ENCODE measurements at places on chromosomes 1 and 21. TPM values are rescaled to one million over a fixed set of nuclear protein-coding genes. Genes with fewer than 3 reads are reported as not detected.

- DNase-seq: no peak
Measured at GRCh38 chr1:219342836-219343235, 169.2 kb downstream of the LYPLAL1 start.

DNA sequence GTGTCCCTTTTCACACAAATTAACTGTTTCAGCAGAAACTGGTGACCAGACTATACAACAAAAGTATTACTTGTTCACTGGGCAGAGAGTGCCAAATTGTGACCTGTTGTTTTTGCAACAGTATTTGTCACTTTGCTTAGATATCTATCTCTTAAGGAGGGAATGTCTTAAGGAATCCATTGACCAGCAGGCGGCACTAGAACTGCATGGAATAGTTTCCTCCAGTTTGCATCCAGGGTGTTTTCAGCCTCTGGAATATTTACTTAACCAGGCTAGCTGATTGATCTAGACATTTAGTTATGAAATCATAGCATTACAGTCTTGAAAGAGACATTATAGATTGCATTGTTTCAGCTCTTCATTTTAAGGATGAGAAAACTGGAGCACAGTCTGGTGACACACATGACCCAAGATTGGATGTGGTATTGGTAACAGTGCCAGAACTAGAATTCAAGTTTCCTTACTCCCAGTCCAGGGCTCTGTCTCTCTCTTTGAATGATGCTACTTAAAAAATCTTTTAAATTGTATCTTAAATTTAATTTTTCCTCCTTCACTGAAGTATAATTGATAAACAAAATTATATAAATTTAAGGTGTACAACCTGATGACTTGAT lies 16.9 kb downstream of the RPTN start:
- peak; percentile 70 for DNase-seq

- DNase-seq: no peak
Measured at GRCh38 chr1:110394493-110394820, 3.6 kb upstream of the SLC16A4 start.

DNA sequence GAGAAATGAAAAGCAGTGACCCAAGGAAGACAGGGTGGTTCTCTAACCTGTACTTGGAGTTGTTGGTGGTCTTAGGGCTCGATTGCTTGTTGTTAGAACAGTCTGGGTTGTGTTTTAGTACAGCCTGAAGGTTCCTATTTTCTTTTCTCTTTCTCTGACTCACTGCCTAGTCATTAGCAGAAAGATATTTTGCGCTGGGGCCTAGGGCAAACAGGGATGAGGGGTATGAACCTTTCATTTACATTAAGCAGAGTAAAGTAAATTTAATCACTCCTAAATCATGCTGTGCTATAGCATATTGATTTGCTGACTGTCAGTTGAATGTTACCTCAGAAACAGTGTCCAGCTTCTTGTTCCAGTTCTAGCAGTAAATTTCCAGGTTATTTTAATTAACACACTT lies 197.2 kb downstream of the RWDD3 start:
- DNase-seq: no peak

GRCh38 chr1:44970317-44970716 lies 16.1 kb downstream of the EIF2B3 start:
- DNase-seq: no peak

GRCh38 chr1:54559111-54559548 lies 11.1 kb downstream of the ACOT11 start:
- DNase-seq: no peak

DNA sequence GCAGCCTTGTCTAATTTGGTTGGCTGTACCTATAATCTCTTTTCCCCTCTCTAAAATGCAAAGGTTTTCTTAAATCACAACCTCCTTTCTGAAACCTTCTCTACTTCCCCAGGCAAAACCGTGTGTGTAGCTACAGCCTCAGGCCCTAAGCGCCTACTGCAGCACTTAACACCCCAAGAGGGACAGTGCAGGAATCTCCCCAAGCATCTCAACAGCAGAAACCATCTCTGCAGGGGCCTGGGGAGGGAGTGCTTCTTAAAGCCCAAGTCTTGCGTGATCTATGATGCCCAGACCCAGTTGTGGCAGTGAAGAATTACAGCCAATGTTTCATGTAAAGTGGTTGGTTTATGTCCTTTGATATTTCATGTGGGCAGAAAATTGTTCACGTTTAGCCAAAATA lies 159.3 kb downstream of the DSCAM start:
- DNase-seq: no peak

DNA sequence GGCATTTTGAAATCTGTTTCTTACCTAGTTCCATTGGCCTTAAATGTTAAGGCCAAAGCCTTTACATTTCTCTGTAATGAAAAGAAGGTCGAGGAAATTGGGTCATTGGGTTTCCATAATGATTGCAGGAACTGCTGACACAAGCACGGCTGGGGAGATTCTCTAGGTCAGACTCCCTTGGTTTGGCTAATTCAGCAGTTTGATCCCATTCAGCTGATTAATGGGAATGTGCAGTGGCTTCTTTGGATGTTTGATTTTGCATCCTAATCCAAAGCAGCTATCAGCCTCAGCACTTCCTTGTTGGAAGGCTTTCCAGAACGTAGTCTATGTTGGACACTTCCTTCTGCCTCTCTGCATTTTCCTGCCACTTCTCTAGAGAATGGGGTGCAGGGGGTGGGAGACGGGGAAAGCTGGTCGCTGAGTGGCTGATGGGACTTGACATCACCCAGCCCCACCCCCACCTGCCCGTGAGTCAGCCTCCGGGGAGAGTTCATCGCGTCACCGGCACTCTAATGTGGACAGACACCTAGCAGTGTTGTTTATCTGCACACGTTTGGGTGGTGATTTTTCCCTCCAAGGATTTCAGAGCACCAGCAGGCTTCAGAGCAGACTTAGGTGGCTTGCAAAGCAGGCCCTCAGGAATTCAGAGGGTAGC lies 5.4 kb downstream of the PSEN2 start:
- DNase-seq: no peak

GRCh38 chr1:175024773-175025172 lies 1.5 kb upstream of the MRPS14 start:
- no peak for DNase-seq

GRCh38 chr1:53338423-53338822 lies 10.6 kb upstream of the LRP8 start:
- DNase-seq: no peak

DNA sequence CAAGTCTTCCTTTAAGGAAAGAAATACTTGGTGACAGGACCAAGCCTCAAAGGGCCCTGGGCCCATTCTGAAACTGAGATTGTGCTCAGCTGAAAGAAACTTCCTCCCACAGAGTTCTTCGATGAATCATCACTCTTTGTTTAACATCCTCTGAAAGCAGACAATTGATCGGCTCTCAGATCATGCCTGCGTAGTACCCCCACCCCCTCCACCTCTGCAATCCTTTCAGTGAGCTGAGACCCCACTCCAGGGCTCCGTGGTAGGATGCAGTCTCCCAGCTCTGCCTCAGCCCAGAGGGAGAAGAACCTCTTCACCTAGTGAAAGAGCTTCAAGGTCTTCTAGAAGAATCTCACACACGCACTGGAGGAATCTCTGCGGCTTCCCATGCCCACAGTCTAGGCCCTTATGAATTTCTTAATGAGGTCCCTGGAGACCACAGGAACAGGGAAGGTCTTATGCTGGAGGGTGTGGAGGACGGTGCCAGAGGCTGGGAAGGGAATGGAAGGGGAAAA lies 104.9 kb upstream of the SOD1 start:
- DNase-seq: no peak

DNA sequence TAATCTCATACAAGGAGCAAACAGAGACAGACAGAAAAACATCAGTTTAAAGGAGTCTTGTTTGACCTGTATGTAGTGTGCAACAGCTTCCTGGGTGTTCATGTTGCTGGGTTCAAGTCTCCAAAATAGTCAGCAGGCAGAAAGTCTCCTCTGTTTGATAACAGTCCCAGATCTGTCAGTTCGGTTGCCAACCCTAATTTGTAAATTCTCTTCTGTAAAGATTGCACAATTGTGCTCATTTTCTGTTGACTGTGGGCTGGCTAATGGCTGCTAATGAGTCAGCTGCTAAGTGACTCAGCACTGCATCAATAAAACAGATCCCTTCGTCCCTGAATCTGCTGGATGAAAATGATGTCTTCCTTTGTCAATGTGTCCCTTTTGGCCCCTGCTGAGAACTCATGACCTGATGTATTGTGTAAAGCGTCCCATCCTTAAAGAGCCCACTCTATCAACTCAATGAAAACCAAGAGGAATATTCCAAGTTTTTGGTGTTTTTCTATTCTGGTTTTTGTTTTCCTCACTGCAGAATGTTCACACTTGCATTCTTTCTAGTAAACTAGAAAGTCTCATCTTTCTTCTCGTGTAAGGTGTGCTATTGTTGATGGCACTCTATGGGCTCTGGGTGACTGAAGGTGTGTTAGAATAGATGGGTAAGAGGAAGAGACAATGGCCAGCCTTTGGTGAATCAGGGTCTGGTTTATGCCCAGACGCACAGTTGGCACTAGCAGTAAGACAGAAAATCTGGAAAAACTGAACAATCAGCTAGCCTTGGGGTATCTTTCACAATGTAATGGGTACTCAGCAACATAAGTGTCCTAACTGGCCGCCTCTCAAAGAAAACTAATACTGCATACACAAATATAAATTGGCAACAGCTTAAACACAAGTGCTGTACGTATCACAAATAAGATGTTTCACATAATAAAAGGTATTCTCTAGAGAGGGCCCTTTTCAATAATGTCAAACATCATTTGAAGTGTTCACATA lies 75.1 kb upstream of the SIPA1L2 start:
- peak; percentile 94 for DNase-seq

GRCh38 chr21:41604583-41605041 lies 96.7 kb upstream of the TMPRSS2 start:
- no peak for DNase-seq

GRCh38 chr1:143720087-143721023 lies 251.4 kb downstream of the FAM72C start:
- DNase-seq: peak; percentile 31

DNA sequence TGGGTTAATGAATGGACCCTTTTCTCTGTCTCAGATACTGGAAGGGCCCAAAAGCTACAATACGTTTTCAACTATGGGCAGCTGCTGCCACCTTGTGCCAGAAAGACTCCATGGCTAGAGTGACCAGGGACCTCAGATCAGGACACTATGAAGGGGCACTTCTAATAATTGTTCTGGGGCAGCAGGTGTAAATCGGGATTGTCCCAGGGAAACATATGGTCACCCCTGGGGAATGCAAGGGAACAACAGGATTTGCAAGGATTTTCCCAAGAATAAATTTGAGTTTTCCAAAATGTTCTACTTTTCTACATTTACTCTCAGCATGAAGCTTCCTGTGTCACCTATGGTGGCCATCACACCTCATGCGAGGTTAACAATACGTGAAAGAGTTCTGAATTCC lies 12.0 kb upstream of the FCAMR start:
- DNase-seq: peak; percentile 52

DNA sequence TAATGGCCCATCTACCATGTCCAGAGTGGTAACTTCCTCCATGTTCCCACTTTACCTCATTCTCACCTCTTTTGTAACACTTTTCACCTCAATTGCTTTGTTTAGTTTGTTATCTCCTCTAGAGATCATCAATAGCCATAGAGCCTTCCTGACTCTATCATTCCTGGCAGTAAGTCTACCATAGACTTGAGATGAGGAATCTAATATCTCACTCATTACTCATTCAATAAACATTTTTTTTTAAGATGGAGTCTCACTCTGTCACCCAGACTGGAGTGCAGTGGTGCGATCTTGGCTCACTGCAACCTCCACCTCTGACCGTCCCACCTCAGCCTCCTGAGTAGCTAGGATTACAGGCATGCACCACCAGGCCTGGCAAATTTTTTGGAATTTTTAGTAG lies 7.1 kb downstream of the NMNAT2 start:
- DNase-seq: no peak

DNA sequence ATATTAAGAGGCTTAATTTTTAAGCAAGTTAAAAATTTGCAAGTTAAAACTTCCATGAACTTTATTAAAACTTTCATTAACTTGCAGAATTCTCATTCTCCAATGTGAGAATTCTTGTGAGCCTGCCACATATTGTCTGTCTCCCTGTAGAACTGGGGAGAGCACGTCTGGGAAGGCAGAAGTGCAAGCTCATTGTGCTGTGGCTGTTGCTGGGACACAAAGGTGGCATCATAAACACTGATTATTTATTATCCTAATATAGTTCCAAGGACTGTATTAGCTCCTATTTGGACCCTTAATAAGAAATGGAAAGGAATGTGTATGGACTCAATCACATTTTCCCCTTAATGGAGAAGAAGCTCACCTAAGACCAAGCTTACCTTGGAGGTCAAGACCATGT lies 68.7 kb upstream of the MROH9 start:
- no peak for DNase-seq

DNA sequence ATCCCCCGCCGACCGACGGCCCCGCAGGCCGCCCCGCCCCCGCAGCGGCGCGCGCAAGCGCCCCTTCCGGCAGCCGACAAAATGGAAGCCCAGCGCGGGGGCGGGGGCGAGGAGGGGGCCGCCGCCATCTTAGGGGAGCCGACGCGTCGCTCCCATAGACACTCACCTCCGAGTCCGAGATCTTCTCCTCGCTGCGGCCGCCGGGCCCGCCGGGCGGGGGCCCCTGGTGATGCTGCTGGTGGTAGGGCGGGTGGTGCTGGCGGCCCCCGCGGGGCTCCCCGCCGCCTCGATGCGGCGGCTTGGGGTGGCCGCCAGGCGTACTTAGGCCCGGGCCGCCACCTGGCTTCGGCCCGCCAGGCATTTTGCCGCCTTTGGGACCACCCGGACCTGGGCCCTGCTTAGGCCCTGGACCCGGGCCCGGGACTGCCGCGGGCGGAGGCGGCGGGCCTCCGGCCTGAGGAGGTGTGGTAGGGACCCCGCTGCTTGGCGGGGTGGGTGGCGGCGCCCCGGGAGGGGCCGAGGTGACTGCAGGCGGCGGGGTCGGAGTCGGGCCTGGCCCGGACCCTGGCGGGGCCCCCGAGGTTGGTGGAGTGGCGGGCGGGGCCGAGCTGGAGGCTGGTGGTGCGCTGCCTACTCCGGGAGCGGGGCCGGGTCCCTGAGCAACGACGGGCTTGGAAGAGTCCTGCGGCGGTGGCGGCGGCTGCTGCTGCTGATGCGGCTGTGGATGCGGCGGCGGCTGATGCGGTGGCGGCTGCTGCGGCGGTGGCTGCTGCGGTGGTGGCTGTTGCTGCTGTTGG lies 691 bp downstream of the SFPQ start:
- peak; percentile 86 for DNase-seq

GNG4 gene
- polyA plus RNA-seq: 0.11 TPM

SEC16B gene
- 0.74 TPM for polyA plus RNA-seq

TNFRSF1B gene
- 15.4 TPM for polyA plus RNA-seq

DCST1 gene
- polyA plus RNA-seq: not detected

A3GALT2 gene
- 0.07 TPM for polyA plus RNA-seq

KRTAP11-1 gene
- not detected for polyA plus RNA-seq

MYOCOS gene
- polyA plus RNA-seq: not detected

All from lung (tissue), 17 donors.